ENCODE measurements at places on chromosomes 7 and 10.

DNA sequence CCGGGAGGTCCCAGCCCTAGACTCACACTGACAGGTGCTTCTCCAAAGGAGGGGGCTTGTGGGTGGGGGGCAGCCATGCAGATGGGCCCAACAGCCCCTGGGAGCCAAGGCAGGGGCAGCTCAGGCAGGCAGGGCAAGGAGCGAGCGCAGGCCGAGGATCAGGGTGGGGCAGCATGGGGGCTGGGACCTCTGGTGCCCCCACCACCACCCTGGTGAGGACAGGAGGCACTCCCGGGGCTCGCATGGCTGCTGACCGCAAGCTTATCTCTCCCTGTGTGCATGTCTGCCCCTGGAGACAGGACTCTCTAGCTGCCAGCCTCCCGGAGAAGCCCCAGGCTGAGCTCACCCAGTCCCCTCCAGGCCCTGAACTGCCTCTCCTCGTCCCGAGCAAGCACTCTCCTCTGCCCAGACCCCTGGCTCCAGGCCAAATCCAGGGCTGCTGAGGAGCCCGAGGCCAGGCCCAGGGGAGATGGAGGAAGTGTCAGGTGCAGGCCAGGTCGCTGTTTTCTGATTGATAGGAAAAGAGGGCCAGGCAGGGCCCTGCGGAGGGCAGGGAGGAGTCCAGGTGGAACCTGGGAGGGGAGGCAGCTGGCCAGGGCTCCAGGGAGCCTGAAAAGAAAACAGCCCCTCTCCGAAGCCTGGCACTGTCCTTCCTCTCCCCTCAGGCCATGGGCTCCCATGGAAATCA, 39.0 kb downstream of the PDGFA start:
- peak; percentile 58 for DNase-seq

GRCh38 chr10:1735562-1735961, 1.8 kb downstream of the ADARB2 start:
- no peak for DNase-seq

- no peak for DNase-seq
Observed at GRCh38 chr7:111308691-111309090, 217.8 kb downstream of the LRRN3 start.

GRCh38 chr10:116753759-116754158, 11.4 kb upstream of the HSPA12A start:
- no peak for DNase-seq

- peak; percentile 32 for DNase-seq
Observed at GRCh38 chr7:39310699-39311098, 255.5 kb upstream of the YAE1 start.

Measured in upper lobe of left lung (tissue), 6 donors.